Inflammatory macrophage treated with lipopolysaccharide for 1 hour (primary cell): ENCODE measurements at places on chromosomes 1 and 21.

GRCh38 chr1:218361298-218362065 lies 16.3 kb downstream of the TGFB2 start:
- no peak for DNase-seq

- DNase-seq, result peak; percentile 47
Observed at GRCh38 chr1:121483961-121484424, 299.2 kb downstream of the SRGAP2C start.

GRCh38 chr1:229171934-229172333 lies 99.0 kb upstream of the RAB4A start:
- no peak for DNase-seq

DNA sequence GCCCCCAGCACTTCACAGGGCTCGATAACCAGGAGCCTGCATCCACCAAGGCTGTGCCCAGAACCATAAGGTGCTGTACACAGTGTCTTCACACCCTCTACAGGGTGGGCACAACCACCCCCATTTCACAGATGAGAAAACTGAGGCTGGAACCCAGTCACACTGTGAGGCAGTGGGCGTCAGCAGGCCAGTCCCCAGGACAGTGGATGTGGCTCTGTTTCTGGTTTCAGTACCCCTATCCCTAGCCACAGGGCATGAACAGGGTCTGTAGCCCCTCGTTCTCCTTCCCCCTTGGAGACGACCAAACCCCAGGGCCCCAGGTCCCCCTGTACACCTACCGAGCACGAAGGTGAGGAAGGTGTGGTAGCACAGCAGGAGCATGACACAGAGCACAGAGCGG lies 27.6 kb downstream of the TTC39A start:
- DNase-seq, result no peak

GRCh38 chr1:52574594-52574993 lies 21.7 kb upstream of the TUT4 start:
- DNase-seq, result no peak

DNA sequence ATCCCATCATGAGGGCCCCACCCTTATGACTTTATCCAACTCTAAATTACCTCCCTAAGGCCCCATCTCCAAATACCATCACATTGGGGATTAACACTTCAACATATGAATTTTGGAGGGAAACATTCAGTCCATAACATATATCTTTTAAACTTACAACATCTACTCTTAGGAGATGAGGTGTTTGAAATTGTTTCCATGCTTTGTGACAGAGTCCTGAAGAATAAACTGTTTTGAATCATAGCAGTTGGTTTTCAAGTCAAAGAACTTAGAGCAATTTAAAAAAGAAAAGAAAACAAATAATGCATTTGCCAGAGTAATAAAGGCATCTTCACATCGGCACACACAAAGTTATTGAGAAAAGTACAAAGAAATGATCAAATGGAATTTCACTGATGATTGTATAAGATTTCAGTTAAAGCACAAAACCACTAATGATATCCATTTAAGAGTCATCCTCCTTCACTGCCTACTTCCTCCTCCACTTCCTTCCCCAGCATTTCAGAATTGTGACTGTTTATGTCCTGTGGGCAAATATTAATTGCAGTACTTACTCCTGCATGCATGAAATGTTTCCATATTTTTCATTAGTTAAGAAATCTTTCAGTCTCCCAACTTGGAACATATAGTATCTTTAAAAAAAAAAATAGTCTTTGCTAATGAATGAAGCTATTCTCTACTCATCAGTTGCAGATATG lies 202.0 kb downstream of the LRRC40 start:
- DNase-seq, result no peak
